ENCODE measurements at places on chromosomes 11 and 22.

- DNase-seq, result no peak
Observed at GRCh38 chr22:49779853-49780697, 47.6 kb downstream of the BRD1 start.

- no peak for DNase-seq
Observed at GRCh38 chr22:22759371-22759770, 115.0 kb downstream of the GGTLC2 start.

DNA sequence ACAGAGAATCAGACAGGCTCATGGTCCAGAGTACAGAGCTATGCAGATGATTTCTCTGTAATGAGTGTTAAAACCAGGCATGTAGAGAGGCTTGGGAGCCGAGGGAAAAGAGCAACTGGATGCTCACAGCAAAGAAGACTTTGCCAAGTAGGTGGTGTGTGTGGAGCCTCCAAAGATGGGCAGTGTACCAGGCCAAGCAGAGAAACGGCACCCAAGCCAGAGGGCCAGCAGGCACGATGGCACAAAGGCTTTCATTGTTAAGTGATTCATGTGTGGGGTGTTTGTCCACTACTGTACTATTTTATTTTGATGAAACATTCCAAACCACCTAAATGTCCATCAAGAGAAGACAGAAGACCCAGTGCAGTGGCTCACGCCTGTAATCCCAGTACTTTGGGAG, 11.1 kb downstream of the RANGAP1 start:
- no peak for DNase-seq

DNA sequence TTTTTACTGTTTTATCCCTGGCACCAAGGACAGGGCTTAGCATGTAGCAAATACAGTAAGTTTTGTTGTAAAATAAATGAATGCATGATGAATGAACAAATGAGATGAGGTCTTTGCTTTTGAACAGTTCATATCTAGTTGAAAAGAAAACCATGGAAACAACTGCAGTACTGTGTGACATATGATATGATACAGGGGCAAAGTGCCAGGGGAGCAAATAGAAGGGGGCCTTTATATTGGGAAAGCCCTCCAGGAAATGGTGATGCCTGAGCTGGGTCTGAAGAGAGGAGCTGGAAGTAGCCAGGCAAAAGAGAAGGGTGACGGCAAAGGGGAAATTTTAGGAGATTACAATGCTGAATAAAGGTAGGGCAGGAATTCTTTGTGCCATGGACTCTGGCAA, 63.8 kb upstream of the UCP3 start:
- DNase-seq, result no peak

Data from stimulated activated CD4-positive, alpha-beta T cell treated with anti-CD3 and anti-CD28 coated beads, Interleukin-4, amount 100 ng/mL, for 4 hours (primary cell).